ENCODE measurements at places on chromosomes 3 and 15.

GRCh38 chr15:81384891-81385720, 11.1 kb upstream of the TMC3 start:
- DNase-seq, result no peak

- no peak for DNase-seq
These were observed 499.1 kb downstream of the ROBO2 start for GRCh38 chr3:77539014-77539413.

GRCh38 chr3:161314836-161315395, 56.4 kb downstream of the SPTSSB start:
- no peak for DNase-seq

GRCh38 chr15:71505962-71506361, 304.4 kb upstream of the NR2E3 start:
- DNase-seq, result no peak

- DNase-seq, result no peak
These were observed 185.8 kb upstream of the CFAP20DC start for GRCh38 chr3:59235634-59236012.

DNA sequence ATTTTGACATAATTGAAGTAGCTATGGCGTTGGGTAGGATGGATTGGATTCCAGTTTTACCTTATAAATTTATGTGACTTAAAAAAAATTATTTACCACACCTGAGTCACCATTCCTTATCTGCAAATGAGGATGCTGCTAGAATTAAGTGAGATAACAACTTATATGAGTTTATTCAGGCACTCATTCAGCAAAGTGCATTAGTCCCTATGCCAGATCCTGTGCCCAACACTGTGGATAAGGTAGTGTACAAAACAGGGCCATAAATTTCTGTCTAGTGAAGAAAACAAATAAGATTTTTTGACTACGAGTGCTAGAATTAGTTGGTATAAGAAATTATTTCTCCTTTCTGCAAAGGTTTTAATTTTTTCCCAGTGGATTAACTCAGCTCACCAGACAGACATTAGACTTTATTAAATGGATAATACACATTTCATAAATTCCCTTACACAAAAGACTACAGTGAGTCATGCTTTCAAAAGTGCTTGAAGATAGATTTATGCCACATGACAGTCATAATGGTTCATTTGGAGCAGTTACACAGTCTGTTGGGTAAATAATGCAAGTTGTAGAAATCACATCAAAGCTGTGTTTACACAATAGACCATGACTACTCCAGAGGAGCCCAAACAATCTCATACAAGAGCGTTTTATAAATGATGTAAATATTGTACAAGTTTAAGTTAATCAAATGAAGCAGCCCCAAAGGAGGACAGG, 129.9 kb upstream of the TGFBR2 start:
- no peak for DNase-seq

GRCh38 chr3:183464480-183464879, 36.1 kb upstream of the MCF2L2 start:
- no peak for DNase-seq

DNA sequence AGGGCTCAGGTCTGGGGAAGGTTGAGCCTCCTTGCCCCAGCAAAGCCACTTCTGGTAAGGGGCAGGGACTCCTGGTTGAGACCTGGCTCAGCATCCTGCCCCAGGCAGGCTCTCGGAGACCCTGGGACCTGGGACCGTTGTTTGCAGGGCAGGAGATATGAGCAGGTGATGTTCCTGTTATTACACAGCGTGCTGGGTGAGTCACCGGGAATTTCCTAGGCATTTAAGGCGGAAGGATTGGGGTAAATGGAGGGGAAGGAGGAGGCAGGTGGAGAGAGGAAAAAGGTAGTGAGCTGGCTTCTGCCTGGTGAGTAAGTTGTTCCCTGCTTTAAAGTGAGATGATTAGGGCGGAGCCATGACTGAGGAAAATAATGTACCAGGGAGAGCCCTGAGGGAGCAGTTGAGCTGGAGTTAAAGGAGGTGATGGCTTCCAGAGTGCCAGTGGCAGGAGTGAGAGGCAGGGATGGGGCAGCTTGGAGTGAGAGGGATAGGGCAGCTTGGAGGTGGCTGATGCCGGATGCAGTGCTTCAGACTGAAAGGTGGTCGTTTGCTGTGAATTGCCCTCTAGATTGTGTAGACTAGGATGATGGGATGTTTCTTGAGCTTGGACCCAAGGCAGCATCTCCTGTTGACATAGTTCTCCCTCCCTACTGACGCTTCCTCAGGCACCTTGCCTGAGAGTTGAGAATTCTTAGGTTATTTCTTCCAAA, 79.4 kb downstream of the AAGAB start:
- no peak for DNase-seq

- no peak for DNase-seq
These were observed 120.9 kb upstream of the RGMA start for GRCh38 chr15:93209690-93210445.

- no peak for DNase-seq
These were observed 9.1 kb downstream of the PLXND1 start for GRCh38 chr3:129597087-129597999.

DNA sequence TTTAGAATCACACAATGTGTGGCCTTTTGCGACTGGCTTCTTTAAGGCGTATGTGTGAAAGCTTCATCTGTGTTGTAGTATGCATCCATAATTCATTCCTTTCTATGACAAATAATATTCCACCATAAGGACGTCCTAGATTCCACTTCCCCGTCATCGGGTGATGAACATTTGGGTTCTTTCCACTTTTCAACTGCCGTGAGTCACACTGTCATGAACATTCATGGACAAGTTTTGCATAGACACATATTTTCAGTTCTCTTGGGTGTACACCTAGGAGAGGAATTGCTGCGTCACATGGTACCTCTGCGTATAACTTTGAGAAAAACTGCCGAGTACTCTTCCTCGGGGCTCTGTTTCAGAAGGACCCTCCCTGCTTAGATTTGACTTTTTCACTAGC, 97.3 kb downstream of the TOP2B start:
- DNase-seq, result no peak

- no peak for DNase-seq
These were observed 55.0 kb downstream of the UBE2E2 start for GRCh38 chr3:23258110-23258509.
